A549 treated with AZD2906 at 1 μM for 4 hours (cell line): ENCODE measurements at places on chromosomes 2 and 18. TPM values are rescaled to one million over a fixed set of nuclear protein-coding genes. Genes with fewer than 3 reads are reported as not detected.

IL1F10 gene
- 0.09 to 0.24 TPM in 2 of 5 replicates, not detected in the others for total RNA-seq

ZEB2 gene
- total RNA-seq, result 6.2 to 11.3 TPM (median 8.6 TPM) in 5 replicates

LHCGR gene
- total RNA-seq, result not detected in 5 replicates

AGXT gene
- total RNA-seq, result not detected in 5 replicates

PRKD3 gene
- 8.6 to 17.3 TPM (median 12.5 TPM) in 5 replicates for total RNA-seq

CD8A gene
- 0.18 to 0.55 TPM (median 0.24 TPM) in 5 replicates for total RNA-seq

SPHKAP gene
- 0.01 TPM in 1 of 5 replicates, not detected in the others for total RNA-seq

KLHL41 gene
- 0.14 to 0.24 TPM (median 0.19 TPM) in 5 replicates for total RNA-seq

PPP1R7 gene
- 55.0 to 65.2 TPM (median 56.5 TPM) in 5 replicates for total RNA-seq

SAG gene
- not detected in 5 replicates for total RNA-seq

TMEM178A gene
- total RNA-seq, result 0.10 to 0.16 TPM (median 0.13 TPM) in 5 replicates

TTR gene
- total RNA-seq, result 0.27 to 0.42 TPM (median 0.30 TPM) in 3 of 5 replicates, not detected in the others

ASB18 gene
- not detected in 5 replicates for total RNA-seq

ELOA2 gene
- not detected in 5 replicates for total RNA-seq

CFAP221 gene
- 0.14 to 0.40 TPM (median 0.26 TPM) in 5 replicates for total RNA-seq

SCN9A gene
- total RNA-seq, result 2.3 to 4.5 TPM (median 3.7 TPM) in 5 replicates
